GM23248 (cell line): ENCODE measurements at places on chromosomes 6 and 20. TPM values are rescaled to one million over a fixed set of nuclear protein-coding genes. Genes with fewer than 3 reads are reported as not detected.
A peak's percentile ranks its signal among the peaks of the same experiment; 100 is the strongest.

DNA sequence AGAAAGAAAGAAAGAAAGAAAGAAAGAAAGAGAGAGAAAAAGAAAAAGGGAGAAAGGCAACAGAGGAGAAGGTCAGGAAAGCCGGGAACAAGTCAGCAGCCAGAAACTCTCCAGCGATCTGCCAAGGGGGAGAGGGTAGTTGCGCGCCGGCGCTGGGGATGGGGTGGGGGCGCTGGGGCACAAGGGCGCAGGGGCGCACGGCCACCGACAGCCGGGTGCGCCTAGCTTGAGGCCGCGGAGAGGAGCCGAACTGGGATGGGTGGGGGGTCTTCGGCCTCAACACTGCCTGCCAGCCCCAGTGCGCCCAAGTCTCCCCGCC lies 533 bp upstream of the RSPO3 start:
- no peak for DNase-seq

KCNK5 gene
- not detected in 2 replicates for total RNA-seq

DNA sequence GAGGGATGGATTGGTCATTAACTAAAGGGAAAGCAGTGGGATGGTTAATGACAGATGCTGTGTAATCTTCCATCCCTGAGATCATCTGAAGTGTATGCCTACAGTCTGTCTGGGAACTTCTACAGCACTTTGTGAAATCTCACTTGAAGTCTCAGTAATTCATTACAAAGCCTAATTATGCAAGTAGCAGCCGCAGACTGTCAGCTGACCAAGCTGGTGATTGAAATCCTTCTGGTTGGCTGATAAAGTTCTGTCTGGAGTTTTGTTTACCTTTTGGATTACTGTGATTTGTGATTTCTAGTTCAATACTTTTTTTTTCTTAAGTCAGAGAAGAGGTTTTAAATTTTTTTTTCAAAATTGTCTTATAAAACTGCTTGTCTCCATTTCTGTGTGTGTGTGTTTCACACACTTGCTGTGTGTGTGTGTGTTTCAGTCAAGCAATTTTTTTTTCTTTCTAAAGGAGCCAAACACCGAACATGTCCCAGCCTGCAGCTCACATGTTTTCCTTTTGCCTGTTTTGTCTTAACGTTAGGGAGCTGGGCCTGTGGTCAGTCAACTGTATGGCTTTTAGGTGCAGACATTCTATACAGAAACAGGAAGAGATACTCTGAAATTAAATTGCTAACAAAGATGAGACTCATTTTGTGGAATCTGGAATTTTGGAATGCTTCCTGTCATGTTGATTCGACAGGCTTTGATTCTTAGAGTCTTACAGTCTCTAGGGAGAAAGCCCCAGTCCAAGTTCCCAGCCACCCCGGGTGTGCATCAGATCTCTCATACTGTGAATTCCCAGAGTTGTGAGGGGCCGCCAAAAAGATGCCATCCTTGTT lies 28.5 kb upstream of the ADGRF4 start:
- peak; percentile 2 for DNase-seq

GRCh38 chr6:40586369-40587201 lies 579 bp downstream of the LRFN2 start:
- DNase-seq: peak; percentile 34

FERMT1 gene
- 4.1 and 4.2 TPM in 2 replicates for total RNA-seq

DNA sequence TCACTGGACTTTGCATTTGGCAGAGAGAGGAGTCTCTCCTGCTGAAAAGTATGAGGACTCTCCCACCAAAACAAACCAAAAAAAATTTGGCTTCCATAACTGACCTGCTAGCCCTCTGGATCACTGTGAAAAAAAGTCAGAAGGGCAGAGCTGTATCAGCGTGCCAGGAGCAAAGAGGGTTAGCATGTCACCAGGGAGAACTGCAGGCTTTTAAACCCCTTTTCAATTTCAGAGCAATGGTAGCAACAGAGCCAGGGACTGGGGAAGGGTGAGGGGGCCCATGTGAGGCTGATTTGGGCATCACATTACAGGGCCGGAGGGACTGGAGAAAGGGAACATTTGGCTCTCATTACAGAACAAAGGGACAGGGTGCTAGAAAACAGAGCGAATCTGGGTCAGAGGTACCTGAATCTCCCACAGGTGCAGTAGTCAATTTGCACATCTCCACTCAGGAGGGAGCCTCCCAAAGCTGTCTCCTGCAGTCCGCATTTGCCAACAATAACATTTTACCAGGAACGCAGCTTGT lies 185.7 kb upstream of the EYA4 start:
- no peak for DNase-seq
